PC-3 (cell line): ENCODE measurements at places on chromosomes 12 and 14. TPM values are rescaled to one million over a fixed set of nuclear protein-coding genes. Genes with fewer than 3 reads are reported as not detected.

The ESPL1 gene
- total RNA-seq, result 31.6 and 37.3 TPM in 2 replicates

The NPAS3 gene
- 0.36 and 1.2 TPM in 2 replicates for total RNA-seq

The DBX2 gene
- not detected in 2 replicates for total RNA-seq

The TOX4 gene
- 26.7 and 38.5 TPM in 2 replicates for total RNA-seq

The COX8C gene
- total RNA-seq, result not detected in 2 replicates

The METTL17 gene
- total RNA-seq, result 83.0 and 99.0 TPM in 2 replicates

The COCH gene
- total RNA-seq, result 2.5 and 4.2 TPM in 2 replicates

The B4GALNT1 gene
- 39.0 and 42.3 TPM in 2 replicates for total RNA-seq

The SCN8A gene
- 10.7 and 12.7 TPM in 2 replicates for total RNA-seq

The TMEM132C gene
- total RNA-seq, result not detected in 2 replicates

The ACSM4 gene
- not detected in 2 replicates for total RNA-seq

The RNASE7 gene
- not detected in 2 replicates for total RNA-seq

The CDKN1B gene
- 29.2 and 37.2 TPM in 2 replicates for total RNA-seq

The CMKLR1 gene
- total RNA-seq, result not detected in 2 replicates

The RD3L gene
- total RNA-seq, result not detected in 2 replicates

The DAO gene
- not detected in 2 replicates for total RNA-seq

The SAMD4A gene
- 42.9 and 45.2 TPM in 2 replicates for total RNA-seq

The LTA4H gene
- 53.5 and 58.4 TPM in 2 replicates for total RNA-seq

The GPATCH2L gene
- 43.5 and 46.0 TPM in 2 replicates for total RNA-seq

The ITGA7 gene
- 4.4 and 9.7 TPM in 2 replicates for total RNA-seq

The AMN gene
- 0.17 TPM in 1 of 2 replicates, not detected in the other for total RNA-seq

The SERPINA9 gene
- not detected in 2 replicates for total RNA-seq

The SPIC gene
- total RNA-seq, result not detected in 2 replicates

The CLEC4A gene
- 0.51 TPM in 1 of 2 replicates, not detected in the other for total RNA-seq

The MRPL52 gene
- 114 and 180 TPM in 2 replicates for total RNA-seq

The CLEC6A gene
- not detected in 2 replicates for total RNA-seq

The SDR9C7 gene
- total RNA-seq, result not detected in 2 replicates

The ANKRD33 gene
- total RNA-seq, result not detected in 2 replicates

The TUNAR gene
- total RNA-seq, result not detected in 2 replicates

The SAMD15 gene
- 1.2 and 6.2 TPM in 2 replicates for total RNA-seq

The PGF gene
- total RNA-seq, result 0.26 and 1.5 TPM in 2 replicates

The PTGER2 gene
- 4.6 and 4.7 TPM in 2 replicates for total RNA-seq

The SLC5A8 gene
- total RNA-seq, result not detected in 2 replicates

The CEP170B gene
- 33.2 and 53.4 TPM in 2 replicates for total RNA-seq

The NUAK1 gene
- 9.8 and 11.0 TPM in 2 replicates for total RNA-seq

The TMPRSS12 gene
- total RNA-seq, result not detected in 2 replicates

The SLC17A8 gene
- not detected in 2 replicates for total RNA-seq

The CHGA gene
- not detected in 2 replicates for total RNA-seq

The OVCH1 gene
- total RNA-seq, result not detected in 2 replicates

The SERPINA3 gene
- not detected in 2 replicates for total RNA-seq

The KRT82 gene
- 0.29 TPM in 1 of 2 replicates, not detected in the other for total RNA-seq

The TSPAN8 gene
- total RNA-seq, result 1.3 TPM in 1 of 2 replicates, not detected in the other

The GNG2 gene
- total RNA-seq, result 6.8 and 9.3 TPM in 2 replicates

The SLC6A13 gene
- total RNA-seq, result not detected in 2 replicates

The ADGRD1 gene
- total RNA-seq, result 0.18 TPM in 1 of 2 replicates, not detected in the other

The EPYC gene
- not detected in 2 replicates for total RNA-seq

The SOAT2 gene
- 0.07 and 0.86 TPM in 2 replicates for total RNA-seq

The OASL gene
- 6.4 and 7.6 TPM in 2 replicates for total RNA-seq

The LIN7A gene
- total RNA-seq, result not detected in 2 replicates

The TMEM132D gene
- total RNA-seq, result not detected in 2 replicates
